ENCODE measurements at places on chromosomes 1 and 21.

GRCh38 chr1:167893798-167894197, 20.1 kb downstream of the ADCY10 start:
- DNase-seq: no peak

DNA sequence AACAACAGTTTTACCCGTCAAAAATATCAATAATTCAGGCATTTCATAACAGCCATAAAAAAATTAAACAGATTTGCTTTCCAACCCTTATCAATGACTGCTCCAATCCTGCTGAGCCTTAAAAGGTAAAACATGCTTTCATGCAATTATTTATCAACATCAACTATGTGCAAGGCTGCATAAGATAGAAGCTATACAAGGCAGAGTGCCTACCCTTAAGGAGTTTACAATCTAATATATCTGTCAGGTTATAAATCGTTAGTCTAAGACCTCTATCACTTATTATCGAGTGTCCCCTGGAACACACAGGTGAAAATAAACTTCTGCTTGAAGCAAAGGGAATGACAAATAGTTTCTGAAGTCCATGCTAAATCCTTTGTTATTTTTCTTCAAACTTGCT, 1.8 kb downstream of the ERRFI1 start:
- DNase-seq: no peak

DNA sequence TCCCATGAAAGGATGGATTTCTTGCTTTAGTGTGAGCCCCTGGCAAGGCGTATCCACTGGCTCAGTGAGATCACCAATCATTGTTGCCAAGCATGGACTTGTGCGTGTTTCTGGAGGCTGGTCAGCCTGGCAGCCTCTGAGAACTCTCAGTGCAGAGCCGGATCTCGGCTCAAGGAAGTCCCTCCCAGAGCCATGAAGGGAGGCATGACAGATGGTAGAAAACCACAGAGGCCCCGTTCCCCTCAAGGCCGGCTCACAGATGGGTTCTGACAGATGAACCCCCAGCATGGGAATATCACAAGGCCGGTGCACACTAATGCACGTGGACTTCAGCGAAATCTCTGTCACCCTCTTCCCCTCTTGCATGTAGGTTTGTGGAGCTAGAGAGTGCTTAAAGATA, 290.5 kb downstream of the AJAP1 start:
- no peak for DNase-seq

DNA sequence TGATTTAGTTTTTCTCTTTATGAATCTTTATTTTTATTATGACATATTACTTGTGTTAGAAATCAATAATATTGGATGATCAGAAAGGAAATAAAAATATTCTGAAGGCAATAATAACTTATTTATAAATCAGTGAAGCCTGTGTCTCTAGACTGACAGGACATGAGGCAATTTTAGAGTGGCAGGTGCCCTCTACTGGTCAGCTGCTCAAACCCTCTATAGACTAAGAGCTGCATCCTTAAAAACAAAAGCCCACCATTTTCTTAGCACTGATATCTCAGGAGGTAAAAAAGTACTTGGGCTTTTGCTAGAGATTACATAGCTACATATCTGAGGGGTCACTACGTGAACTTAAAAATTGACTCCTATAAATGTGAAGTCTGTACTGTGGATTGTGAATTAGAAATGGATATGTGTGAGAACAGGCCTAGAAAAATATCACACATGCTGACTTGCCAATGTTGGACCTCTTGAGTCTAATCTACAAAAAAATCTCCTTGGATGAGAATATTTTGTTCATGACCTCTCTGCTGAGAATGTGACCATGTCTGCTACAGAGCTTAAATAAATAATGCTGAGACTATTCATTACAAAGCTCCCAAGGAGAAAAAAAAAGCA, 597.9 kb upstream of the ADAMTS5 start:
- DNase-seq: no peak

GRCh38 chr1:39733161-39733560, 5.5 kb upstream of the PPIE start:
- no peak for DNase-seq

- peak; percentile 41 for DNase-seq
Measured at GRCh38 chr1:54001591-54001990, 16.4 kb downstream of the LDLRAD1 start.

GRCh38 chr1:30417701-30418046, 305.7 kb downstream of the MATN1 start:
- DNase-seq: no peak

DNA sequence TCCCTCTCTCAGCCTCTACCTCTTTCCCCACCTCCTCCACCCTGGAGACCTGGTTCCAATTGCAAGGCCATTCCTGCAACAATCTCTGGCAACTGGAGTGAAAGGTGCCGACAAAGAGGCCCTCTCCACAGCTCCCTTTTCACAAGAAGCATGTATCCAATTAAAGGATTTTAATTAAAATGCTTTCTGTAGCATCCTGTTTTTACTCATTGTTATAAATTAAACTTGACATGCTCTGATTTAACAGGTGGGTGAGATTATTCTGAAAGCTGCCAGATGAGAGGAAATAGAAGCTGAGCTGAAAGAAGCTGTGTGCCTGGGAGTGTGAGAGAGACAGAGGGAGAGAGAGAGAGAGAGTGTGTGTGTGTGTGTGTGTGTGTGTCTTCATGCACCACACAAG, 160.5 kb downstream of the TBX15 start:
- no peak for DNase-seq

GRCh38 chr1:163170331-163170730, 32.4 kb downstream of the RGS5 start:
- no peak for DNase-seq

DNA sequence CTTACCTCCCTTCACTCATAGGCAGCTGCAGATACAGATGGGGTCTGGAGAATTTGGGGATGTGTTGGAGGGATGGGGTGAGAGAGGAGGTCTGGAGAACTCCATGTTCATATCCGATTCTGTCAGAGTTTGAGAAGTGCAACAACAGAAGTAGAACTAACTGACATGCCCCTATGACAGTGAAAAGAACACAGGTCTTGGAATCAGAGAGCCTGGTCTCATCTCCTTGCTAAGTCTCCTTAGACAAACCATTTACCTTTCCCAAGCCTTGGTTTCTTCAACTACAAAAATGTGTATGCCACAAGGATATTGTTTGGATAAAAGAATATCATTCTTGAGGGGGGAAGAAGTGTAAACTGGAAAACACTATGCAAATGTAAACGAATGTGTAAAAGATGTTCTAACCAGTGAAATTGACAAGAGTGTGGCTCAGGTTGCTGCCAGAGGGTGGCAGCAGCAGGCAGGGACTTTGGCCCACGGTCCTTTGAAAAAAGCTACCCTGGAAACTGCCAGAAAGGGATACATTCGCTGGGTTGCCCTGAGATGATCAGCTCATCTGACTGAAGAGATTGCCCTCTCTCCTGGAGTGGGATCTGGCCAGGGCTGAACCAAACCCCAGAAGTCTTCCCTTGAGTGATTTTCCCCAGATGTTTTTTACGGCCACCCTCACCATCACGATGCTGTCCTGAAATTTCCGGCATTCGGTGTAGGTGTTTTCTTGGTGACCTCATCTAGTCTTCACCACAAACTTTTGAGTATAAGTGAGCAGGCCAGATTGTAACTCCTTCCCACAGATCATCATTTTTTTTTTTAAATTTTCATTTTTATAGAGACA, 17.0 kb upstream of the CD2 start:
- peak; percentile 12 for DNase-seq

- DNase-seq: peak; percentile 44
Measured at GRCh38 chr1:15128520-15129313, 24.8 kb upstream of the TMEM51 start.

- peak; percentile 78 for DNase-seq
Measured at GRCh38 chr21:17819114-17819876, at the start of gene C21orf91. C21orf91 (minus strand) TSS chr21:17819356; CDS start chr21:17818318, 1,038 bp downstream.

DNA sequence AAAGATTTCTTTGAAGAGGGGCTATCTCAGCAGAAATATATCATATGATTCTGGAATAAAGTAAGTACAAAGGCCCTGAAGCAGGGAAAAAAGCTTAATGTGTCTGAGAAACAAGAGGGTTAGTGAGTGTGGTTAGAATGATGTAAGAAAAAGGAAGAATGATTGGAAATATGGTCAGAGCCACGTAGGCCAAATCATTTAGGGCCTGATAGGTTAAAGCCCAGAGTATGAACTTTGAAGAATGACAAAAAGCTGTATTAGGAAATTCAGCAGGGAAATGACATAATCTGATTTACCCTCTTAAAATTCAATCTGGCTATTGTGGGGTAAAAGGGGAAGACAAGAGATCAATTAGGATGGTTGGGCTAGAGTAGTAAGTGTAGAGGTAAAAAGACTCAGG, 69.0 kb upstream of the MUTYH start:
- no peak for DNase-seq

GRCh38 chr1:160210561-160210960, 5.4 kb downstream of the PEA15 start:
- DNase-seq: no peak

- peak; percentile 56 for DNase-seq
Measured at GRCh38 chr21:44773291-44773932, 28.2 kb downstream of the UBE2G2 start.

GRCh38 chr1:83692524-83693381, 306.2 kb downstream of the TTLL7 start:
- DNase-seq: no peak

GRCh38 chr1:31460027-31460426, 47.0 kb downstream of the SERINC2 start:
- no peak for DNase-seq

DNA sequence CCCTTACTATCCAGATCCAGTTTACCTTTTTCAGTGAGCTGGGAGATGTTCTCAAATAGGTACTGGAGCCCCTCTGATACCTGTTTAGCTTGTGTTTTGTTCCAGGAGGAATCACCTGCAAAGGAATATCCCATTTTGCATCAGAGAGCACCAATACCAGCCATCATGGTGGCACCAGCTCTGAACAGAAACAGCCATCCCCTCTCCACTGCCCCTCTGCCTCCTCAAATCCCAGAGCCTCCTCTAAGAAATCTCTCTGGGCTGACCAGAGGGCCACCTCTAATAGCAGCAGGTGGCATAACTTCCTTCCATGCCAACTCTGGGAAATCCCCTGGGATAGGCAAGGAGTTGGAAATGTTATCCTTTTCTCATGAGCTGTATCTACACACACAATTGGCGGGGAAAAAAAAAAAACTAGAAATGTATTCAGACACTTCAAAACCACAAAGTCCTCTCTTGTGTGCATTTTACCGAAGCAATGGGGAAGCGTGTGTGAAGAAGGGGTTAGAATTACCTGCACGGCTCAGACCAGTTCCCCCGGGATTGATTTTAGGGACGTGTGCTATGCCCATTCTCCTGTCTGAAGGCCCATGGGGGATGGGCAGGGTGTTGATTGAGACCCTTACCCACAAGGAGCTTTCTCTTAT, 2.4 kb downstream of the PGLYRP4 start:
- DNase-seq: peak; percentile 99

DNA sequence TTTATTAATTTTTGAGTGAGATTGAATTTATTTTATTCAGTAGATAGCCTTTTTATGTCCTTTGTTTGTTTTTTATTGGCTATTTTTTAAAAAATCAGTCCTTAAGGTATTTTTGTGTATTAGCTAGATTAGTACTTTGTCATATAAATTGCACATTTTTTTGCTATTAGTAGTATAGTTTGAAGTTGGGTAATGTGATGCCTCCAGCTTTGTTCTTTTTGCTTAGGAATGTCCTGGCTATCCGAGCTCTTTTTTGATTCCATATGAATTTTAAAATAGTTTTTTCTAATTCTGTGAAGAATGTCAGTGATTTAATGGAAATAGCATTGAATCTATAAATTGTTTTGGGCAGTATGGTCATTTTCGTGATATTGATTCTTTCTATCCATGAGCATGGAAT, 80.4 kb downstream of the MAN1A2 start:
- DNase-seq: no peak

GRCh38 chr21:35357041-35357780, 308.1 kb upstream of the RUNX1 start:
- DNase-seq: no peak

DNA sequence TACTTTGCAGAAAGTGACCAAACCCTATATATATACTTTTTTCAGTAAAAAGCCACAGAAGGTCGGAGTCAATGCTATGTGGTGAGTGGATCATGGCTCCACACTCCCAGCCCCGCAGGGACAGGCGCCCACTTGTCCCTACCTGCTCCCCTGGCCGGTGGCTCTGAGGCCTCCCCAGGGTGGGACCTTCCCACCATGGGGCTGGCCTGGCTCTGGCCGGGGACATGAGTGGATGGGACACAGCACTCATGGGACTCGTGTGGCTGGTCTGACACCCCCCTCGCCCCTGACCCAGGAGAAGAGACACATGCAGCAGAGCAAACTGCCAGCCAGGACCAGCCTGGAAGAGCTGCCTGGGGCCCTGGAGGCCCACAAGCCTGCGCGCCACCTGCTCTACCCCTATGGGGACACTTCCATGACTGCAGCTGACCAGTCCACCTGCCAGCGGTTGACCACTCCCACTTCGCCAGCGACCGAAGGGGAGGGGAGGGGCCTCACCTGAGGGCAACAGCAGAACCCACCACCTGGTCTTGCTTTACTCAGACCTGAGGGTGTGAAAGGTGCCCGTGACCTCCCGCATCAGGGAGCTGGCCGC, 2.2 kb downstream of the SPATC1L start:
- DNase-seq: no peak

DNA sequence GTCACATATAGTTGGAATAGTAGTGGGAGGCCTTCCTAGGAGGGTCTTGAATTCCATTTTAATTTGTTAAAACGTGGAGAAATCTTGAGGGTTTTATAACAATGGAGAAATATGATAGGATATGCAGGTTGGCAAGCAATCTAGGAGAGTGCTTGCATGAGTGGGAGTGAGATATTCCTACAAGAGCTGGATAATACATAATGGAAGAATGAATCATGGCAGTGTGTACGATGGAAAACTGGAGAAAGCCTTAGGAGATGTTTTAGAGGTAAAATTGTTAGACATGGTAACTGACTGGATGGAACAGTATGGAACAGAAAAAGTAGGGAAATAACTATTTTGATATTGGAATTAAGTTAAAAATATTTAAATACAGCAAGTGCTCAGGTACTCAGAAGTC, 352.4 kb downstream of the PTBP2 start:
- DNase-seq: no peak

GRCh38 chr1:218665221-218665620, 320.1 kb downstream of the TGFB2 start:
- DNase-seq: no peak

- peak; percentile 46 for DNase-seq
Measured at GRCh38 chr1:36083635-36084496, at the start of gene TEKT2. TEKT2 (plus strand) TSS chr1:36084094; CDS start chr1:36084922, 828 bp downstream.

- DNase-seq: no peak
Measured at GRCh38 chr1:218617986-218618385, 272.9 kb downstream of the TGFB2 start.

DNA sequence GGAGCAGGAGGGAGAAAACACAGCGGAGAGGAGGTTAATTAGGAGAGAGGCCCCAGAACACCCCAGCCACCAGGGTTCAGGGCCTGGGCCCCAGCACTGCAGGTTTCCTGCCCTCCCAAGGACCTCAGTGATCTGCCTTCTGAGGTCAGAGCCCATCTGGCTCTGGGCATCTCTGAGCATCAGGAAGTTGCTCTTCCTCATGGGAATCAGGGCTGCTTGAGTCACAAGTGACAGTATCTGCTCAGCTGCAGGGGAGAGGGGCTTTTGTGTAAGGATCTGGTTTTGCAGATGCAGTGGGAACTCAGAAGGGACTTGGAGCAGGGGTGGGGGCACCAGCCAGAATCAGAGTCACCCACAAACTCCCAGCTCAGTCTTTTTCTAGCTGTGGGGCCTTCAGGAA, 472.1 kb downstream of the PTPRU start:
- no peak for DNase-seq
